ENCODE measurements at places on chromosomes 1 and 21.

DNA sequence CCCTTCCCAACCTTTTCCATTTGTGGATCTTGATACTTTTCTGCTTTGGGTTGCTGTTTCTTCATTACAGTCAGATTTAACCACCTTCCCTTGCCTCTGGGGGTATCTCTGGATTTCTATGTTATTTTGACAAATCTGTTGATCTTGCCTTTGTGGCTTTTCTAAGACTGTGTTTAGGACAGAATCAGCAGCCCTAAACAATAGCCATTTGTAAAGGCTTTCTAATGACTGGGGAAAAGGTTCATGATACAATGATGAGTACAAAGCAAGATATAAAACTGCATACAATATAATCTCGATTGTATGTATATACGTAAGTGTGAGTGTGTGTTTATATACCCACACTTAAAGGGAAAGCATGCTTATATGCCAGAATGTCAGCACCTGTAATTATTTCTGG lies 27.8 kb downstream of the FAM20B start:
- DNase-seq: no peak

DNA sequence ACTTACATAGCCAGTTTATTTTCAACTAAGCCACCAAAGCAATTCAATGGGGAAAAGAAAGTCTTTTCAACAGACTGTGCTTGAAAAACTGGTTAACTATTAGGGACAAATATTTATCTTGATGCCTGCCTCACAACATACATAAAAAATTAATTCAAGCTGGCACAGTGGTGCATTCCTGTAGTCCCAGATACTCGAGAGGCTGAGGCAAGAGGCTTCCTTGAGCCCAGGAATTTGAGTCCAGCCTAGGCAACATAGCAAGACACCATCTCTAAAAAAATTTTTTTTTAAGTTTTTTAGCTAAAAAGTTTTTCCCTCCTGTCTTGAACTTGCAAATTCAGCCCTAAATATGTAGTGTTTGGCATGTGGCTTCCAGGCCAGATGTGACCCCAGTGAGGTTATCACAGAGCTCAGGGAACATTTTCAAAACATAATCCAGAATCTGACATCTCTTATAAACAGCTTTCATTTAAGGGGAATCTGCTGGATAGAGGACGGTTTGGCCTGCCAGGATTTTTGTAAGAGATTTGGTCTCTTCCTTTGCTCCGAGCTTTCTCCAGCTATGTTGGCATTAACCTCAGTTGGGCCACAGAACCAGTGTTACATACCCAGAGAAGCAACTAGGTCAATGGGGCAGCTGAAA lies 46.4 kb downstream of the COL6A1 start:
- no peak for DNase-seq

- no peak for DNase-seq
Observed at GRCh38 chr1:22800629-22801028, 90.0 kb downstream of the EPHB2 start.

- no peak for DNase-seq
Observed at GRCh38 chr1:4837752-4838151, 183.3 kb downstream of the AJAP1 start.

DNA sequence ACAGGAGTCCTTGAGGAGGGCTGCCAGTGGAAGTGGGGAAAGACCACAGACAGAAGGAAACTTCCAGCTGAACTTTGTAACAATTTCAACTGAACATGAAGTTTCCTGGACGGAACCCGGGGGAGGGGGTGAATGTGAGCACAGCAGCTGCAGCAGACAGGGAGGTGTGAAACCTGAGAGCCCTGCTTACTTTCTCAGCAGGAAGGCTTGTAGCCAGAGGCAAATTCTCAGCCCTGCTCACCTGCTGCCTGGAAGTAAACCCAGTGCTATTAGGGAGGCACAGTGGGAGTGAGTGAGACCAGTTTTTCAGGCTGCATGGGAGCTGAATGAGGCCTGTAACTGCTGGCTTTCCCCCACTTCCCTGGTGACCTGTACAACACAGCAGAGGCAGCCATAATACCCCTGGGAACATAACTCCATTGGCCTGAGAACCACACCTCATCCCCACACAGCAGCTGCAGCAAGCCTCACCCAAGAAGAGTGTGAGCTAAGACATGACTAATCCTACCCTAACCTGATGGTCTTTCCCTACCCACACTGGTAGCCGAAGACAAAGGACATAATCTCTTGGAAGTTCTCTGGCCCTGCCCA lies 9.6 kb upstream of the SPRR2F start:
- DNase-seq: no peak

DNA sequence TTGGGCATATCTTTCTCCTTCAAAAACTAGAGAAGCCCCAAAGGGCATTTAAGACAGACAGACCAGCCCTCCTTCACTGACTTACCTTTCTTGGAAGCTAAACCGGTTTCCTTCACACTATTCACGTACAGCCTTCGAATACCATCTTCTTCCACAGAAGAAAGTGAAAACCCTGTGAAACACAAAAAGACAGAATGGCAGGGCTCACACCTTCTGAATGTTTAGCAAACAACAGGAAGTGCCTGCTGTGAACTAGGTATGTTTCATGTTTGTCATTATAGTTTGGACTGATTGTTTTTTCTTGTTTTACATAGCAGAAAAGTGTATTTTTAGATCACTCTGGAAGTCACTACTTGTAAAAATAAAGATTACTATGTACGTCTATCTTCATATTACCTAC lies 148.6 kb upstream of the KRTAP19-8 start:
- no peak for DNase-seq

DNA sequence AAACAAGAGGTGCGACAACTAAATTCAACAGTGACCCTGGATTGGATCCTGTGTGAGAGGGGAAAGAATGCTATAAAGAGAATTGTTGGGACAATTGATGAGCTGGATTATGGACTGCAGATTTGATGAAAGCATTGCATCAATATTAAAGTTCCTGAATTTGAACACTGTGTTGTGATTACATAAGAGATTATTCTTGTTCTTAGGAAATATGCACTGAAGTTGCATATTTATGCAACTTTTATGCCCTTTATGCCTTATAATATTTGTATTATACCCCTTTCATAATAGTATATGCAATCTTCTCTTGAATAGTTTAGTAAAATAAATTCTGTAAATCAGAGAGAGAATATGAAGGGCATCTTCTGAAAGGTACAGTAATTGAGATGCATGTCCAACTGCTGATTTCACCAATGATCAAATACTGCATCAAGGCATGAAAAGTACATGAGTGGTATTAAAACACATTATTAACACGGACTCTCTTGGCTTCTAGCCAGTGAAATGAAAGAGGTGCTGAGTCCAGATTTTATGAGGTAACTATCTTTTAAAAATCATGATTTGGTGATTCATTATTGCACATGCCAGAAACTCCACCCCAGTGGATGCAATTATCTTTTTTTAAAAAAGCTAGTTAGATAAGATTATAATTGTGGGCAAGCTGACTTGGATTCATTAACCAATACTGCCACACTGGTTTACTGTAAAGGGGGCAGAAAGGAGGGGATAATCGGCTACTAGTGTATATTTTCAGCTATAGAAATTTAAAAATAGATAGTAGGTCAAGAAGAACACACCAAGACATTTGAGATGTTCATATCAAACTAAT lies 19.9 kb upstream of the LPAR3 start:
- DNase-seq: no peak

All from activated CD4-positive, alpha-beta T cell treated with anti-CD3 and anti-CD28 coated beads for 4 hours (primary cell).